Stimulated activated CD8-positive, alpha-beta memory T cell treated with anti-CD3 and anti-CD28 coated beads, Interleukin-2, amount 100 ng/mL, for 48 hours (primary cell): ENCODE measurements at places on chromosomes 16 and 17.

DNA sequence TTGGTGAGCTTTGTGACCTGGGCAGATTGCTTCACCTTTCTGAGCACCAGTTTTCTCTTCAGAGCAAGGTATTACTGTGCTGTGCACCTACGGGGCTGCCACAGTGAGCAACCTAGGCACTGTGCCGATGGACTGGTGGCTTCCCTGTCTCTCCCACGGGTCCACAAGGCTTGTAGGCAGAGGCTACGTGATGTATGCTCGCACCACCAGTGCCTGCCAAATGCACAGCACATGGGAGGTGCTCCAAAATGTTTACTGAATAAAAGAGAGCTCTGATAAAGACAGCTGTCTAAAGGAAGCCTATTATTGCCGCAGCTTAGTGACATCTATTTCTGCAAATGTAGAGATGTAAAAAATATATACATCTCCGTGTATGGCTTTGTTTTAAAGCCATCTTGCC lies 139.2 kb downstream of the CDK5R1 start:
- no peak for DNase-seq

- no peak for DNase-seq
Measured at GRCh38 chr16:58507195-58507962, 7.4 kb downstream of the NDRG4 start.

GRCh38 chr17:55325406-55325805 lies 60.6 kb downstream of the HLF start:
- no peak for DNase-seq

DNA sequence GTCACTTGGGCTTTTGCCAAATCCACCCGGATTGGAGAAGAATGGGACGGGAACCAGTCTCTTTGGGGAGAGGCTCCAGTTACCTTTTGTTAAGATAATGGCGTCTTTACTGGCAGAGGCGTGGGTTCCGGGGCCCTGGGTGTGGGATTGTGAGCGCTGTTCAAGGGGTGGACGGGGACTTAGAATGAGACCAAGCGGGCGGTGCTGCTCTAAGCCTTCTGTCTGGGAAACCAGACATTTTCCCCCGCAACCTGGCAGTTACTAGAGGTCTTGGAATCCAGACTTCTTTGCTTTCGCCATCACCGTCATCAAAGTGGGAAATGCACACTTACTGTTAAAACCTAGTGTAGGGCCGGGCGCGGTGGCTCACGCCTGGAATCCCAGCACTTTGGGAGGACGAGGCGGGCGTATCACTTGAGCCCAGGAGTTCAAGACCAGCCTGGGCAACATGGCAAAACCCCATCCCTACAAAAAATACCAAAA lies 706 bp downstream of the TEN1 start:
- DNase-seq, result no peak

DNA sequence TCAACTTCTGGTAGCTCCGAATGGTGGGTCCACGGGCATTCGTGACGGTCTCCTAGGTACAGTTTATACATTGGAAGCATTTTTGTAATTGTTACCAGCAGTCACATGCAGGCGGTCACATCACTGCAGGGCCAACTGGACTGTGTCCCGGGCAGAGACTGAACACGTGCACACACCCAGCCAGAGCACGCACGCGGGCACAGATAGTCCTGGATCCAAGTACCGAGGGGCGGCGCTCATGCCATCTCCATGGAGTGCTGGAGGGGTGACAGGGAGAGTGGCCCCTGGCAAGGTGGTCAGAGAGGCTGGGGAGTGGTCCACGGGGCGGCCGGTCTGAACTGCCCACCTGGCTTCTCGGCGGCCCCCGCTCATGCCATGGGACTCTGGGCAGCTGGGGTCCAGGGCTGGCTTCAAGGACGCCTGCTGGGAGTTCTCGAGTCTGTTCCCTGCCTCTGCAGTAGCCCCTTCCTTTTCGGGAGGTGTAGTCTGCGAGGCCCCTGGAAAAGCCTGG lies 34.2 kb downstream of the BAIAP2 start:
- DNase-seq, result no peak

- no peak for DNase-seq
Measured at GRCh38 chr17:59165933-59166342, 10.4 kb downstream of the PRR11 start.

DNA sequence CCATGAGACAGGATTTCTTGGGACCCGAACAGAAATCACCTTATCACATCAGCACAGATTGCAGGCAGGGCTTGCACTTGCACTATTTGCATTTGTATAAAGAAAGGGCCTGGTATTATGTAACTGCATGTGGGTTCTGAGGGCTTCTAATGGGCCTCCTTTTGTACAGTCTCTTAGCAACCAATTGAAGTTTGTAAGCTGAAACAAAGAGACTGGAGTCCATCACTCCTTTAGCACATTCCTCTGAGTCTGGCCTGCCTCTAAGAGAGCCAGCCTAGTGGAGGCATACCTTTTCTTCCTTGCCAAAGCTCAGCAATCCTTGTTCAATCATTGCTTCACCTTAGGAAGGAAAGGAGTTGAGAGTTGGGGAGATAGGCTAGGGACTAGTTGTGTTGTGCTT lies 387.1 kb downstream of the XYLT1 start:
- no peak for DNase-seq

GRCh38 chr16:11439790-11440656 lies 94.8 kb downstream of the RMI2 start:
- DNase-seq, result no peak

DNA sequence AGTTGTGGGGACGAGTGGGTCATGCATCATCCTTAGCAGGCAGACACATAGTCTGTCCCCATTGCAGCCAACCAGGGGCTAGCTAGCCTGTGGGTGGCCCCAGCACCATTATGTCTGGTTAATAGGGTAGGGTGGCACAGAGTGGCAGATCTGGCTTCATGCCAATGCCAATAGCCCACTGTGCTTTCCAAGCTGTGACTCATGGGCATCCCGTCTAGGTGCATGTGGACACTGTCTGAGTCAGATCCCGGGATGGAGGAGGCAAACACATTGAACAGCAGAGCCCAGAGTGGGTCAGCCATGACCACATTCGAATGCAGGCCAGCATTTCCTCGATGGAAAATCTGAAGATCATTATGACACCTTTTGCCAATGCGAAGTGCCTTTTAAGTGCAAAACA lies 2.5 kb downstream of the HS3ST2 start:
- no peak for DNase-seq

- no peak for DNase-seq
Measured at GRCh38 chr17:45433159-45433535, 477 bp upstream of the ARHGAP27 start.

DNA sequence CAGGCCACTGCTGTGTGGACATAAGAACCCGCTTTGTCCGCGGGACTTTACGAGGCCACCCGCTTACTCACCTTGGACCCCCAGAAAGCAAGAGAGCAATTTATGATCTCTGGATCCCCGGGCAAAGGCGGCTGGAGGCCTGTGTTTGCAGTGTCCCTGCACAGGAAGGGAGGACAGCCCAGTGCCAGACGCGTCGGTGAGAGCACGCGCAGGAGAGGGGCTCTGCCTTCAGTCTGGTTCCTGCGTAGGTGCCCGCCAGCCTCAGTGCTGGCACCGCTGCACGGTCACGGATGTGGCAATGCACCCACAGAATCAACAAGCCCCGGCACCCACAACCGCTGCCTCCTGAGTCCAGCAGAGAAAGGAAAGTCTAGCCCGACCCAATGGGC lies 248.4 kb downstream of the C16orf95 start:
- DNase-seq, result no peak

DNA sequence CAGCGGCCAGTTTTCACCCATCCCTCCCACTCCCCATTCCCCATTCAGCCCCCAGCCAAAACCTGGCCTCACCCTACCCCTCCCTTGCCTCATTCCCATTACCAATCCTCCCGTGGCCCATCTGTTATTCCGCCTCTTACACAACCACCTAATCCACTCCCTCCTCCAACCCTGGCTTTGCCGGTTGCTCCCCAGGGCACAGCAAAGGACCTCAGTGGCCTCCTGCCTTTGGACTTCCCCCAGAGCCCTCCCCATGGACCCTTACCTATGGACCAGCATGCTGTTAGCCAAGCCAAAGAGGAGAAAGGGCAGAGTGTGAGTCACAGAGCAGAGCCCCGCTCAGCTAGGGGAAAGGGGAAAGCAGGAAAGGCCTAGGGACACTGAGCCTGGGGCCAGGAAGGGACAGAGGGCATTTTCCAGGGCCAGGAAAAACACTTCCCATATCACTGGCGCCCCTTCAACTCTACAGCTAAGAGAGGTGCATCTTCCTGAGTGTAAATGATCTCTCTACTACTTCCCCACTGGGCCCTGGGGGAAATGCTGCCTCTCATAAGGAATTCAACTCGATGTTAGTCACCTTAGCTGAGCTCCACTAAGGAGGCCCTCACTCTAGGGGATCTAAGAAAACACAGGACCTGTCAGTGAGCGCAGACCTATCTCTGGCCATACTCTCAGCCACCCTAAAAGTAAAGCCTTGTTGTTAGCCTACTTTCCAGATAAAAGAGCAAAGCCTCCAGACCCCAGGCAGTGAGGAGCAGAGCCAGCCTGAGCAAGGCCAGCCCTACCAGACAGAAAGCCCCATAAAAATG lies 10.6 kb downstream of the PEMT start:
- no peak for DNase-seq

GRCh38 chr16:81376880-81377279 lies 62.1 kb downstream of the GAN start:
- peak; percentile 32 for DNase-seq

DNA sequence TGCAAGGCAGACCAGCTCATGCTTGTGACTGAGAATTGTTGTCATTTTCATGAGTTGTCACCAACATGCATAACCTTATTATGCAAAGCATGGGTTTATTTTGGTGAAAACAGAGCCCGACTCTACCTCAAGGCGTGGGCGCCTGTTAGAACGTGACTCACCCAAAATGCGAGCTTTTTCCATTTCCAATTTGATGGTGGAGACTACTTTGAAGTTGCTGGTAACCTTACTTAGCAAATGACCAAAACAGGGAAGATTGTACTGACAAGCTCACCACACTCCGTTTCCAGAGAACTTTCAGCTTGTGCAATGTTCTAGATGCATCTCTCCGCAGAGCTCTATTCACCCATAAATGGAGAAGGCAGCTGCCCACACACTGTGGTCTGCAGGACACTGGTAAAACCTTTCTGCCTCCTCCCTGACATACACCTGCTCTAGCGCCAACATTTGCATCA lies 284.5 kb downstream of the MAF start:
- peak; percentile 37 for DNase-seq

- no peak for DNase-seq
Measured at GRCh38 chr16:65547772-65548446, 426.0 kb upstream of the CDH11 start.

GRCh38 chr16:49712542-49712941 lies 143.4 kb downstream of the ZNF423 start:
- DNase-seq, result no peak

DNA sequence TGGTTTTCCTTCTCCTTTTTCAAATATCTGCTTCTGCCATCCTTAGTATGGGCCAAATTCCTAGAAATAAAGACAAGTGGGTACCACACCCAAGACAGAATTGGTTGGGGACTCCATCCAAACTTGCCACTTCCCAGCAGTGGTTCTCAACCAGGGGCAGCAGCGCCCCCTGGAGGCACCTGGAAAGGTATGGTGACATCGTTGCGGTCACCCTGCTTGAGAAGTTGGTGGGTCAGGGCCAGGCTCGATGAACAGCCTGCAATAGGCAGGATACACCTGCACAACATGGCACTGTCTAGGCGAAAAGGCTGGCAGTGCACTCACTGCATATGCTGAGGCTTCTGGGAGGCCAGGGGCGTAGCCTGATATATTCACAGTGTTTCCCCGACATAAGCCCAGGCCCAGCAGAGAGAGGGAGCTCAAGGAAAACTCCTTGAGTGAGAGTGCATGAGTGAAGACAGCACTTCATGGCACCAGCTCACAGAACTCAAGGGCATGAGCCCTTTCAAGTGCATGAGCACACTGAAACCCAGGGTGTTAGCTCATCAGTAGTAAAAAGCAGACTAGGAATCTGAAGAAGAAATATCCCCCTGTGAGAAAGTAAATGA lies 57.7 kb downstream of the CMC2 start:
- peak; percentile 41 for DNase-seq

DNA sequence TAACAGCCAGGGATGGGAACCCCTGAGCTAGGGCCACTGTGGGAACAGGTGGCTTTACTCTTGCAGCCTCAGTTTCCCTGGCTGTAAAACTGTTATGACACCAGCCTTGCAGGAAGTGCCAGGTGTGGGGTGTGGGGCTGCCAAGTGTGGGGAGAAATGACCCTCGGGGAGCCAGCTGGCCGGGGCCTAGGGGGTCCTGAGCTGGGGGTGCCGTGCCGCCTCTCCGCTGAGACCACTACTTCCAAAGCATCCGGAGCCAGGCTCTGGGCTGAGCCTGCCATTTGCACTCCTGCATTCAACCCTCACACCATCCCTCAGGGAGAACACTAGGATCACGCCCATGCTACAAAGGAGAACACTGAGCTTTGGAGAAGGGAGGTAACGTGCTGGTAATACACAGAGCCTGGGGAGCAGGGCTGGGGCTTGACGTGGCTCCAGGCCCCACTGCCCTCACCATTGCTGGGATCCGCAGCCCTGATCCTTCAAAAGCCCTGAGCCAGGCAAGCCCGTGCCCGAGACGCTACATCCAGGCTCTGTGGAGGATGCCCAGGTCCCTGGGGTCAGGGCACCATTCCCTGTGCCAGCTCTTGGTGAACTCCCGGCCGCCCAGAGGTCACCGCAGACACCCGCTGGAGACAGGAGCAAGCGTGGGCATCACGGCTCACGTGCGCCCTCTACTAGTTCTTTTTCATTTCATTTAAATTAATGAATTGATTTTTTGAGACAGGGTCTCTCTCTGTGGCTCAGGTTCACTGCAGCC lies 28.8 kb upstream of the GINS2 start:
- DNase-seq, result peak; percentile 37

GRCh38 chr17:78250891-78251772 lies 19.7 kb downstream of the TMEM235 start:
- DNase-seq, result peak; percentile 79

DNA sequence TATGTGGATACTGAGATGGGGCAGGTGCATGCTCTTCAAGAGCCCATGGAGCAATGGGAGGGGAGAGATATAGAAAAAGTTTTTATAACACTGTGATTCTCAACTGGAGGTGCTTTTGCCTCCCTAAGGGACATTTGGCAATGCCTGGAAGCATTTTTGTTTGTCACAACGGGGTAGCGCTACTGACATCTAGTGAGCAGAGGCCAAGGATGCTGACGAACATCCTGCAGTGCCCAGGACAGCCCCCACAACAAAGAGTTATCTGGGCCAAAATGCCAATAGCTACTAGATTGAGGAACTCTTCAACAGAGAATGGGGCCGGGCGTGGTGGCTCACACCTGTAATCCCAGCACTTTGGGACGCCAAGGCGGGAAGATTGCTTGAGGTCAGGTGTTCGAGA lies 67.2 kb upstream of the CLEC3A start:
- no peak for DNase-seq

GRCh38 chr17:78356101-78356713 lies 3.7 kb downstream of the SOCS3 start:
- peak; percentile 72 for DNase-seq

- no peak for DNase-seq
Measured at GRCh38 chr16:70337814-70338213, 8.9 kb upstream of the DDX19A start.

- no peak for DNase-seq
Measured at GRCh38 chr17:8887834-8888703, 20.6 kb upstream of the PIK3R6 start.

- DNase-seq, result no peak
Measured at GRCh38 chr16:83200005-83200779, 573.4 kb downstream of the CDH13 start.
